ENCODE measurements at places on chromosomes 3 and 15. TPM values are rescaled to one million over a fixed set of nuclear protein-coding genes. Genes with fewer than 3 reads are reported as not detected.

The IL12A gene
- total RNA-seq: 0.17 TPM

The CELF6 gene
- total RNA-seq: 0.26 TPM

The ZNF774 gene
- 0.86 TPM for total RNA-seq

The SPTSSB gene
- under 0.01 TPM for total RNA-seq

The CADPS gene
- total RNA-seq: 19.2 TPM

The XCR1 gene
- total RNA-seq: not detected

The CFAP161 gene
- 0.16 TPM for total RNA-seq
